ENCODE measurements at places on chromosomes 5 and 9.

GRCh38 chr9:127285965-127286364 lies 21.4 kb downstream of the GARNL3 start:
- DNase-seq = no peak

GRCh38 chr5:178902849-178903248 lies 7.1 kb downstream of the ZFP2 start:
- DNase-seq = no peak

DNA sequence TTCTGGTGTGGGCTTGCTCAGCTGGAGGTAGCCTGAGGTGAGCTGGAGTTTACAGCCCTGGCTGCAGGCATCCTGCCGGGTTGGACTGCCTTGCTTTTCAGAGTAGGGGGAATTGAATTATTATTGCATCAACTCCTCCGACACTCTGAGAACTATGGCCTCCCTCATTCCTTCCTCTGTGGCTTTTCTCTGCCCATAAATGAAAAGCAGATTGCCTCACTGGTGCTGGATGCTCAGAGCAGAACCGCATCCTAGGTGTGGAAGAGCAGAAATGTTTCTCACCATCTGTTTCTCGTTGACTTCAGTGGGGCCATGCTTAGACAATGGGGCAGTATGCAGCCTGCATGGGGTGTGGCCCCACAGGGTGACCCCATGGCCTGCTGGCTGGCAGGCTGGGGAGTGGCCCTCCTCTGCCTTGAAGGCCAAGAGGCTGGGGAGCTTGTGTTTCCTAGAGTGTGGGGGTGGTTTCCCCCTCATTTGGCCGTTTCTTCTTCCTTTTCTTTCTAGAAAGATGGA lies 27.3 kb upstream of the TGFBI start:
- peak; percentile 92 for DNase-seq

- DNase-seq = no peak
These were observed 395.5 kb upstream of the SLC30A5 start for GRCh38 chr5:68698025-68698940.

- no peak for DNase-seq
These were observed 236.6 kb upstream of the ACTBL2 start for GRCh38 chr5:57719216-57719615.

DNA sequence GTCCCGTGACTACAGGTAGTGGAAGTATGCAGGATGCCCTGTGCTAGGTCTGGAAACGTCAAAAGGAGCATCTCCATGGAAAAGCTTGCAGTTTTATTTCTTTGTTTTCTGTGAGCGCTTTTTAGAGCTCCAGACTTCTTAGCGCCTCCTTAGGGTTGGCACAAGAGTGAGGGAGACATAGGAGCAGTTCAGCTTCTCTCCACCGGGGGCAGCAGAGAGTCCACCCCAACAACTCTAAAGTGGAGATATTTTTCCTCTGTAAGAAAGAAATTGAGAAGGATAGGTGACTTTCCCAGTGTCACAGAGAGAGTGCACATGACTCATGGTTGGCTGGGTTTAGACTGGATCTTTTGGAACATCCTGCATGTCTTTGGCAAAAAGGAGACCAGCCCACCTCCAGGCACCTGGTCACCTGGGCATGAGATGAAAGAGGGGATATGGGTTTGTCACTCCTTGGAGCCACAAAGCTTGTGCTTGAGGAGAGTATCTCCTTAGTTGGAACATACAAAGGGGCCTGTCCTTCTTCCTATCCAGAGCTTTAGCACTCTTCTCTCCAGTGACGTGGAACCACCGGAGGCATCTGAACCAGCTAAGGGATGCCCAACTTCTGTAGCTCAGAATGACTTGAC lies 637.7 kb downstream of the SEMA5A start:
- no peak for DNase-seq

- DNase-seq = no peak
These were observed 4.4 kb upstream of the TENT4A start for GRCh38 chr5:6708814-6709213.

DNA sequence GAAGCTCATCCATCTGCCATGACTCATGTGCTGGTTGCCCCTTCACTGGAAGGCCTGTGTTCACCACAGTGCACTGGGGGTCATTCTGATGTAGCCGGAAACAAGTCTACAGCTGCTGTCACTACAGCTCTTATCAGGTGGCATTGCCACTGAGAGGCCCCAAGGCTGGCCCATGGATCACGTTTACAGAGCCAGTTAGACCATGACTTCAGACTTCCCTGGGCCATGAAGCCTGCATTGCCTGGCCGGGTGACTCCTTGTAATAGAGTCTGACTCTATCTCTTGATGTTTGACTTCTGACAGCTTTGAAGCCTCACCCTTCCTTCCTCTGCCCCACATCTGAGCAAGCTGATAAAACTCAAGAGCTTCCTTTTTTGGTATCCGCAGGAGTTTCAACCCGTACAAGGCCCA lies 473.5 kb upstream of the DAP start:
- DNase-seq = no peak

DNA sequence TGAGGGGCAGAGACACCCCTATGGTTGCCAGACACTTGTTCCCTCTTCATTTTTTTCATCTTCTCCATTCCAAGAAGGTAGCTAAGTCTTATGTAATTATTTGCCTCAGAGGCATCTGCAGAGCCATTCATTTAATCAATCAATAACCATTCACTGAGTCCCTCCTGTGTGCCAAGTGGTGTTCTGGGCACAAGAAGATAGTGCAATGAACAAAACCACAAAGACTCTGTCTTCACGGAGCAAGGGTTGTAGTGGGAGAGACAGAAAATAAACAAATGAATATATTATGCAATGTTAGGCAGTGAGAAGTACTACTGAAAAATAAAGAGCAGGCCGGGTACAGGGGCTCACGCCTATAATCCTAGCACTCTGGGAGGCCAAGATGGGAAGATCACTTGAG lies 41.4 kb upstream of the CTNNA1 start:
- no peak for DNase-seq

DNA sequence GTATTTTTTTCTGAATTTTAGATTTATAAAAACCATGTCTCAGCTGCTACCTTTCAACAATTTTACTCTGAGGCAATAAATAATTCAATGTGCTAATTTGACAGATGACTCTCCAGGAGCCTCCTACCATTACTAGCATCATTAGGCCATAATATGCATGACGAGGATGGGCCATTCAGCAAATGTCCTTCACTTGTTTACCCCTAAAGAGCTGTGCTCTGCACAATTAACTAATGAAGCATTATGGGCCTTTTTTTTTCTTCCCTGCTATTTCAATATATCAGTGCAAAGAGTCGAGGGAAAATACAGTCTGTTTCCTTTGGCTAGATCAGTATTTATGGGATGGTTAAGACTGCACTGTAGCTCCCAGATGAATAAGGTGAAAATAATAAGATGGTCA lies 627.2 kb downstream of the ISL1 start:
- DNase-seq = no peak

DNA sequence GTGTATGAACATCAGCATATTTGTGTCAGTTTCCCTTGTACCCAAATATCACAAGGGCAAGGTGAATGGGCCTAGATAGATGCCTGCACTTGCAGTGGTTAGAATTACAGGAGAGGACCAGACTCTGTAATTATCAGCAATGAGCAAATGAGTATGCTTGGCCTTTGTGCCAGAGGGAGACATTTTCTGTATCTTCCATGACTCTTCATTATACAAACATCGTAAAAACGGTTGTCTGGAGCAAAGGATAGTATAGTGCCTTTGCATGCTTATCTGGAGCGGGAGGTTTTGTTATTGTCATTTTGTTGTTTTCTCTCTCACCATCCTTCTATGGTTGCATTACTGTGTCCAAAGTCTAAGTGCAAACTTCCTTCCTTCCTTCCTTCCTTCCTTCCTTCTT lies 1568.5 kb upstream of the NUDT12 start:
- no peak for DNase-seq

DNA sequence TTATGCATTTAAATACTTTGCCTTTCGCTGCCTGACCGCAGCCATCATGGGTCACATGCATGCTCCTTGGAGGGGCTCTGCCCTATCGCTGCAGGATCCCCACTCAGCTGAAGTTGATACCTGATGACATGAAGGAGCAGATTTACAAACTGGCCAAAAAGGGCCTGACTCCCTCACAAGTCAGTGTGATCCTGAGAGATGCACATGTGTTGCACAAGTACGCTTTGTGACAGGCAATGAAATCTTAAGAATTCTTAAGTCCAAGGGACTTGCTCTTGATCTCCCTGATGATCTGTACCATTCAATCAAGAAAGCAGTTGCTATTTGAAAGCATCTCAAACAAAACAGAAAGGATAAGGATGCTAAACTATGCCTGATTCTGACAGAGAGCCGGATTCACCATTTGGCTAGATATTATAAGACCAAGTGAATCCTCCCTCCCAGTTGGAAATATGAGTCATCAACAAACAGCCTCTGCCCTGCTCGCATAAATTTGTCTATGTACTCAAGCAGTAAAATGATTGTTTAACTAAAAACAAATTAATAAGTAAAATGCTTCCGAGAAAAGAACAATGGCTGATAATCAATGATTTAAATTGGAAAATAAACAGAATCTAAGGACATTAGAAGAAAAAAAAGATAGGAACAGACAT lies 41.6 kb upstream of the PPP2CA start:
- peak; percentile 7 for DNase-seq

DNA sequence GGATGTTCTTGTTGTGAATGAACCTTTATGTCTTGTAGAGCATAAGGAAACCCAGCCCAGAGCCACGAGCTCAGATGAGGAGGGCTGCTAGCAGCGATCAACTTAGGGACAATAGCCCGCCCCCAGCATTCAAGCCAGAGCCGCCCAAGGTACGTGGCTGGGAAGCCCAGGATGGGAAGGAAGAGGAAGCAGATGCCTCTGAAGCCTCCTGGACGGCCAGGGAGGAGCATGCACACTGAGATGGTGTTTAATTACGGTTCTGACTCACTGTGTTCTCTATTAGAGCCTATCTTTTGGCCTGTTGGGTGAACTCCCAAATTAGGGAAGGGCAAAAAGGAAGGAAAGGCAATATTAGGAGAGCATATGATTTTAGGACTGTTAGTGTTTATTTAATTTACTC lies 75.3 kb downstream of the TJP2 start:
- DNase-seq = no peak

GRCh38 chr5:93570294-93571113 lies 10.5 kb downstream of the NR2F1-AS1 start:
- DNase-seq = no peak

- no peak for DNase-seq
These were observed 54.5 kb downstream of the PDE4D start for GRCh38 chr5:59838989-59839388.

- no peak for DNase-seq
These were observed 104.7 kb downstream of the FBXW11 start for GRCh38 chr5:171901764-171902163.

DNA sequence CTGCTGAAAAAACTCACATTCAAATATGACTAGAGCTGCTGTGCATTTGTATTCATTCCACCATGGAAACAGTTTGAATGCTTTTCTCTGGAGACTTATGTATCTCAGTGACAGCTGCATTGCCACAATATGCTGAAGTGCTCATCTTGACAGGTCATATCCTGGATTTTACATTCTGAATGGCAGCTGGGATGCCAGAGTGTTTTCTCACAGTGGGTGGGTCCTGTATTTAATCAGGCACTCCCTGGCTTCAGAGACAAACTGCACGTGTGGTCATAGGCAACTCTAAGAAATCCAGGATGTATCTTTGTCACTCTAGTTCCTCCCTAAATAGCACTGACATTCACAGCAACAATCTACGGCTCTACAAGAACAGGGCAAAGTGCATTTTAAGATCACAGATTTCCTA lies 75.6 kb downstream of the ST8SIA4 start:
- peak; percentile 49 for DNase-seq

DNA sequence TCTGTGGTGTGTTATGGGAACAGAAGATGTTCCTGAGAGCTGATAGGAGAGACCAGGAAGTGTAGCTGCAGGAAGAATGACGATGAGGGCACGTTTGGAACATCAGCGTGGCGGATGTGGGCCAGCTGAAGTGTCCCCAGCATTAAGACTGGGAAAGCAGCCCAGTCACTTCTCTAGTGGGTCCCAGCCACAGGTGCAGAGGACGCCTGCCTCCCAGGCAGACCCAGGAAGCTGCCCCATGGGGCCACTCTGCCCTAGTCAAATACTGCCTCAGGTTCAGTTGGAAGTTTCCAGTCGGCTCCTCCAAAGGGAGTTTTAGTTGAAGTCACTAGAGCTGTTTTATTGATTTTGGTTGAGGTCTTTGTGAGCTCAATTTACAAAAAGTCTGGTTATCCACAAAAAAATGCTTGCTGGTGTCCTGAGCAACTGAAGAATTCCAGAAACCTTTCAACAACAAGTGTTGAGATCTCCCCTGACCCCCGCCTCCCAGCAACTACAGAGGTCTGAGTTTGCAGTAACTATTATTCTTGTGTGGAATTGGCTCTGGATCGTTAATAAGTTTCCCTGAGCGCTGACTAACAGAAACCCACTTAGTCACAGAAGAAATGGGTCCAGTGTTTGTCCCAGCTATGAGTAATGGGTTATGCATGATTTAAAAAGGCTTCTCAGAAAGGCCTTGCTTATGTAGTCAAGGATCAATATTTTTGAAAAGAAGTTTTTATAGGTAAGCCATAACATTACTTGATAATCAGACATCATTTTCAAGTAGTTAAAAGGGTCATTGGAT lies 294.1 kb downstream of the FANCC start:
- DNase-seq = peak; percentile 75
